ENCODE measurements at places on chromosomes 16 and 17.

- no peak for DNase-seq
These were observed 1.2 kb upstream of the ABCA3 start for GRCh38 chr16:2341456-2342447.

DNA sequence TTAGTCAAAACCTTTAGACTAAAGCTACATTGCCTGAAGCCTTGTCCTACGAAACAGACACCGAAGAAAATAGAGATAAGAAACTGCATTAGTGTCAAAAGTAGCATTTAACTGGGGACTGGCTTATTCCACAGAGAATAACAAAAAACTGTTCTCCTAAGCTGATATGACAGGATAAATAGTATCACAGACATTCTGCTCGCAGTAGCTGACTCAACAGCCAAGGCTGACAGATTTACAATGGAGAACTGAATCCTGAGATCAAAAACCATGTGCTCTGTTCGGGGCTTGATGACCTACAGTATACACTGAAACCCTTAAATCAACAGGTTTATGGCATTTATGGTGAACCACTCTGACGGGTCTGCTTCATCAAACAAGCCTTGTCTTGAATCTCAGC lies 25.5 kb downstream of the ADAMTS18 start:
- no peak for DNase-seq

GRCh38 chr17:30586818-30587595 lies 109.8 kb downstream of the GOSR1 start:
- no peak for DNase-seq

GRCh38 chr16:15708096-15708495 lies 58.1 kb downstream of the NDE1 start:
- DNase-seq: no peak

DNA sequence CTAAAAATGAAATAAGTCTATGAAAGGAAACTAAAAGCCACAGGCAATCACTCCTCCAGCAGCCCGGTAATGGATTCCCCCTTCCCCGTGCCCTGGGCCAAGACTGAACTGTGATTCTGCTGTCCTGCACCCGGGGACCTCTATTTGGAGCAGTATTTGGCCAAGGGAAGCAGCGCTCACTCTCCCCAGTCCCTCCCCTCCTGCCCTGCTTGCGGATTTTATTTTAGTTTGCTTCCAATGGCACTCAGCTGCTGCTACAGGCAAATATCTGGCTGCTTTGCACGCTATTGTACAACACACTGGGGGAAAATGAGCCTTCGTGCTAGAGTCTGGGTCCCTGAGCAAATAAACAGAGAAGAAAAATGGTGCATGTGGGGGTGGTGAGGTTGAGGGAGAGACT lies 975.7 kb upstream of the RBFOX1 start:
- no peak for DNase-seq

DNA sequence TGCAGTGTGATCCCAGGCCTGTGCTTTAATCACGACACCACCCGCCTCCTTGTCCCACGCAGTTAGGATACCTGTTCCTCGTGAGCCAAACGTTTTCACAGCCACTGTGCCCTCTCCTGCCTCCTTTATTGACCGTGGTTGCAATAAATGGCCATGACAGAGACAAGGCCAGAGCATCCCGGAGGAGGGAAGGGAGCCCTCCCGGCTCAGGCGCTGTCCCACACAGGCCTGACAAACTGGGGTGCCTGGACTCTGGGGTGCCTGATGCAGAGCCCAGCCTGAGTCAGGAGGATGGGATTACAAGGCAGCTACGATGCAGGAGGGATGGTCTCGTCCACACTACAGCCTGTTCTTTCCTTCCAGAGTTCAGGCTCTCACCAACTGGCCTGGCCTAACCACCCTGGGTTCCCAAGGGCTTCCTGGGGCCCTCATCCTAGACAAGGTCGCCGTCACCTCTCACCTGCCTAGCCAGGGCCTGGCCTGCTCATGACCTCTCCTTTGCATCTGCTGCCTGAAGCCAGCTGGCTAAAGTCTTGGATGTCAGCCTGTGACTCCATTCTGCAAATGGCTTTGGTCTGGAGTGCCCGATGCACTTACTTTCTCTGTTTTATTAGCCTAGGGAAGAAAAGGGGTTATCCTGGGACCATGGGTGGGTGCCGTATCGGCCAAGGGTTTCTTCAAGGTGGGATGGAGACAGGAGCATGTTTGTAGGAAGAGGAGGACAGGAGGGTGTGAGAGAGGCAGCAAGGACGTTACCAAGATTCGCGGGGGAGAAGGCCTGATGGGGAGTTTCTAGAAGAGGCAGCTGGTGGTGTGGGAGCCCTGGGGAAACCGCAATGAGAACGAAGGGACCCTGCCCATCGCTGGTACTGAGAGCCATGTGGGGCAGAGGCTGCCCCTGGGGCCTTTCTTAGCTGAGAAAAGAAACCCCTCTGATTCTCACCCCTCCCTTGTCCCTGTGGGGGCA lies 234.3 kb upstream of the TNRC6C start:
- DNase-seq: no peak

DNA sequence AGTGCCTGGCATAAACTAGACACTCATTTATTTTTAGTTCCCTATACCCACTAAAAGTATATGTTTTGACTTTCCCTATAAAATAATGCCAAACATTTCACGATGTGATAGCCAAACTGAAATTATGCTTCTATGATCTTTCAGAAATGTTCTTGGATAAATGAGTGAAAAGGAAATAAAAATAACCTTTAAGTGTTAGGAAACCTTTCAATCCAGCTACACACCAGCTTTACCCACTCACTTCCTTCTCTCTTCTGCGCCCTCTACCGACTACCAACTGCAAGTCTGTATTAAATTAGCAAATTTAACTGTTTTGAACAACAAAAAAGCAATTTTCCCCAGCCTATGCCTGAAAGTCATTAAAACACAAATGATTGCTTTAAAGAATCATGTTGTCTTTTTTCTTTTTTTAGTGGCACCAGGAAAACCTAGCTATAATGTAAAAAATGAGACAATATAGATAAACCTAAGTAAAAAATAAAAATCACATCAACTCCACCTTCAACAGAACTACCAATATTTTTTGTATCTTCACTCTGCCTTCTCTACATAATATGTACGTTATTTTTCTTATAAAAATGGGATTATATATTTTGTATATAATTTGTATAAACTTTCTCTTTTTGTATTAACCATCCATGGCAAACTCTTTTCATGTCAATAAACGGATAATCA lies 13.2 kb upstream of the TMEM100 start:
- DNase-seq: no peak

GRCh38 chr17:72646176-72646575 lies 446.3 kb downstream of the SLC39A11 start:
- DNase-seq: no peak

DNA sequence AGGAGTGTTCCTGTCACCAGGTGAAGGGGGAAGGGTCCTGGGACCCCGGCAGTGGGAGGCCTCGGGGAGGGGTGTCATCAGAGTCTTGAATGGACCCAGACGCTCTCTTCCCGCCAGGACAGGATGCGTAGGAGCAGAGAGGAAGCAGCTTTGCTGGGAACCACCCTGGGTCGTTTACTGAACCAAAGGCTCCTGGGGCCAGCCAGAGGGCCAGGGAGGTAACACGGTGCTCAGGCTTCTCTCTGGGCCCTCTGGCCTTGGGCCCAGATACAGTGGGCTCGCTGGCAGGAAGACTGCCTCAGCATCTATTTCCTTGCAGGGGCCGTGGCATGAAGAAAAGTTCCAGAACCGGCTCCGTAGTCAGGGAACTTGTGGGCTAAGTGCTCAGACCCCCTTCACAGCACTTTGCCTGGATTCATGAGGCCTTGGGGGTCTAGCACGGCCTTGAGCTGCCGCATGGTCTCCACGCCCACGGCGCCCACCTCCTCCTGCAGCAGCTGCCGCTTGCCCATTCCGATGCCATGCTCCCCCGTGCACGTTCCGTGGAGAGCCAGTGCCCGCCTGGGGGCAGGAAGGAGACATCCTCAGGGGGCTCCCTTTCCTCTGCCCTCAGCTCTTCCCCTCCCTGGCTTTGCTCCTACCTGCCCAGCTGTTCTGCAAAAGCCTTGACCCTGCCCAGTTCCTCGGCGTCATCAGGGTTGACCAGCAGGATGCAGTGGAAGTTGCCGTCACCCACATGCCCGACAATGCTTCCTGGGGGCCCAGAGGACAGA lies 4.4 kb downstream of the LDHD start:
- no peak for DNase-seq

DNA sequence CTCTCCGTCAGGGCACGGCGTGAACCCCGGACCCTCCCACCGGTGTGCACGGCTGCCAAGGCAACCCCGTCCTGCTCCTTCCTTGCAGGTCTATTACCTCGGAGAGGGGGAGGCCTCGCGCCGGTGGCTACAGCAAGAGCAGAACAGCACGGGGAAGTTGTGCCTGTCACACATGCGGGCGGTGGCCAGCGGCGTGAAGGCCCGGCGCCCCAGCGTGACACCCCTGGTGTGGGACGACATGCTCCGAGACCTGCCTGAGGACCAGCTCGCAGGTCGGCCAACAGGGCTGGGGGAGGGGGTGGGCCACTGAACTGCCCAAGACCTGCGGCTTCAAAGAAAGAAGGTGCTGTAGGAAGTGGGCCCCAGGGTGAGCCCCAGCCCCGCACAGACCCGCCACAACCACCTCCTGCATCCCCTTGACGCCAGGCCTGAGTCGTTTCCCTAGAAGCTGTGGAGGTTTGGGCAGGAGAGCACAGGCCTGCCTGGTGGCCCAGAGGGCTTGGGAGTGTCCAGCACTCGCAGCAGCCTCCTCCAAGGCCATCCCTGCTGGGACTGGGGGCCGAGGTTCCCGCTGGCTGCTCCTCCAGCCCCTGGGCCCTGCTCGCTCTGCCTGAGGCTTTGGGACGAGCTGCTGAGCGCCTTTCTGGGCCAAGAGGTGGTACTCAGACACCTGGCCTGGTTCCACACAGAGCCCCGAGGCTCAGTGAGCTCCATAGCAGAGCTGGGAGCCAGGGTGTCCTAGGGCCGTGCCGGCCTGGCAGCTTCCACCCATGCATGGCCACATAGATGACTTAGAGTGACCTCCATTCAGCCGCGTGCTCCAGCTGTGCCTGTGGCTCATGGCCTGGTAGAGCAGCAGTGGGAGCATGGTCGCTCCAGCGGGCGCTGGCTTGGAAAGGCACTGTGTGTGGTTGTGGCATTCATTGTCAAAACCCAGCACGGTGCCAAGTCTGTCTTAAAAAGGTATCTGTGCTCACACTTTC lies 14.7 kb downstream of the CYBC1 start:
- DNase-seq: no peak

DNA sequence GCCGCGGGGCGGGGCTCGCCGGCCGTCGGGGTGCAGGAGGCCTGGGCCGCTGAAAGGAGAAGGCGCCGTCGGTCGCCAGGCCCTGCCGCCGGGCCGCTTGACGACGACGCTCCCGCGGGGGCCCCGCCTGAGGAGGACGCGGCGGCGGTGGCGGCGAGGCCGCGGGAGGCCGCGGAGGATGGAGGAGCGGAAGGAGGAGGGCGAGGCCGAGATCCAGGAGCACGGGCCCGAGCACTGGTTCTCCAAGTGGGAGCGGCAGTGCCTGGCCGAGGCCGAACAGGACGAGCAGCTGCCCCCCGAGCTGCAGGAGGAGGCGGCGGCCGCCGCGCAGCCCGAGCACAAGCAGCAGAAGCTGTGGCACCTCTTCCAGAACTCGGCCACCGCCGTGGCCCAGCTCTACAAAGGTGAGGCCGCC lies 430 bp downstream of the HAPSTR1 start:
- DNase-seq: no peak

DNA sequence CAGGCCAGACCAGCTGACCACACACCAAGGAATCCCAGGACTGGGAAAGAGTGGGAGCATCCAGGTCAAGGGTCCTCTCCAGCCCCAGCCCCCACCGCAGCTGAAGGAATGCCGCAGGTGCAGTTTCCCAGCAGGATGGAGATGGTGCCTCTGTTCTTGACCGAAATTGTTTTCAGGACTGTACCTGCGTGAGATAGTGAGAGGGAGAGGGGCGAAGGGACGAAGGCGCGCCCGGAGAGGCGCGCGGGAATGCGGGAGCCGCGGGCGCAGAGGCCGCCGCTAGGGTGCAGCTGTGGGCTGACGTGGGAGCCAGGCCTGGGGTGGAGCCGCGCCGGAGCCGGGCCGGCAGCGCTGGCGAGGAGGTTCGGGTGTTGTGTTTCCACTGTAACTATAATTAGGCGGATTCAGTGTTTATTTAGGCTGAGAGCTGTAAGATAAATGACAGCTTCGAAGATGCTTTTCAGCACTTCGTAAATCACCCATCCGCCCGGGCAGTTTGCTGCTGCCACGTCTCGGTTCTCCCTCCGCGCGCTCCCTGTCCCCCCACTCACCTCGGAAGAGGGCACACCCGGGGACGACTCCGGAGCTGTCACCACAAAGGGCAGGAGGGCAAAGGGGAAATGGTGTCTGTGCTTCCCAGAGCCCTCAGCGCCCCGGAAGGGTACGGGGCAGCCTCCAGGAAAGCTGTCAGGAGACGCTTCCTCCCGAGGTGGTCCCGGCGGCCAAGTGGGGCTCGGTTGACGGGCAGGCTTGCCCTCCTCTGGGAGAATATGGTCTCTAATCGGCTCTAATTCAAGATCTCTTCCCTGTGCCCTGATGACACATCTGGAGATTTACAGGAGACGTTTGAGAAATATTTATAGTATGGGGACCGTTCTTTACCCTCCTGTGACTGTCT lies 38.2 kb downstream of the HOXB1 start:
- DNase-seq: peak; percentile 45

- no peak for DNase-seq
These were observed 1.7 kb downstream of the PSMD11 start for GRCh38 chr17:32445971-32446370.

GRCh38 chr17:51540151-51540550 lies 279.8 kb downstream of the UTP18 start:
- no peak for DNase-seq

- DNase-seq: no peak
These were observed 106.2 kb downstream of the SNX11 start for GRCh38 chr17:48213797-48214196.

DNA sequence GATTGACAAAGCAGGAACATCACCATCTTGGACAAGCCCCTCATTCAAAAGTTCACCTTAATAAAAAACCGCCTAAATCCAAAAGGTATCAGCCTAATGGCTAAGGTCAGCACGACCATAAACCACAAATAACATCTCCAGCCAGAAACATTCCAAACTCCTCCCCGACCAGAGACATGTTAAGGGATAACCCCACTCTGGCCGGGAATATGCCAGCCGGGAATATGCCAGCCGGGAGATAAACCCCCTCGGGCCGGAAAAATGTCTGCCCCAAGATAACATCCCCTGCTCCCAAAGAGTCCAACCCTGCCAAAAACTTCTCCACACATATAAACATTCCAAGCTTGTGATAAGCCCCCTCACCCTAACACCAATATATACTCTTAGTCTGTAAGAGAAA lies 1.4 kb downstream of the DHX33 start:
- DNase-seq: no peak

GRCh38 chr17:40340880-40341807 lies 23.4 kb downstream of the GJD3 start:
- peak; percentile 78 for DNase-seq

GRCh38 chr17:75691371-75691791 lies 24.2 kb downstream of the SAP30BP start:
- DNase-seq: no peak

- DNase-seq: no peak
These were observed 19.2 kb downstream of the PTRH2 start for GRCh38 chr17:59688008-59688407.

DNA sequence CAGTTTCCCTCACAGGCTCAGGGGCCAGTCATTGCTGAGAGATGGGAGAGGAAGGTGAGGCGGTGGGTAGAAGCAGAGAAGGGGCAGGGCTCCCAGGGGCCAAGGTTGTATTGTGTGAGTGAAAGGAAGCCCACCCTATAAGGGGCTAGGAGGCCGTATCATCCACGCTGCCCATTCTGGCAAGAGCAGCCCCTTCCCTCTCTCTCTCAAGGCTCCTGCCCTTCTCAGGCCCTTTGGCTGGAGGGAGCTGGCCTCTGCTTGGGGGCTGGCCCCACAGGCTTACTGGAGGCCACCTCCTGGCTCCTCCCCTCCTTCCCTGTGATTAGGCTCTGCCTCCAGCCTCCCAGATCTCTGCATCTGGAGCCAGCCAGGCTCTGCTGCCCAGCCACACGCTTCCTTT lies 7.6 kb downstream of the TBKBP1 start:
- DNase-seq: no peak

Measured in stimulated activated CD8-positive, alpha-beta memory T cell treated with anti-CD3 and anti-CD28 coated beads, Interleukin-12 subunit alpha, Interleukin-12 subunit beta, amount 100 ng/mL, for 4 hours (primary cell).